ENCODE measurements at places on chromosomes 12 and 14.

- no peak for DNase-seq
Observed at GRCh38 chr12:31867292-31867691, 91.9 kb upstream of the RESF1 start.

- DNase-seq, result no peak
Observed at GRCh38 chr12:21300632-21301031, 34.1 kb downstream of the SLCO1A2 start.

DNA sequence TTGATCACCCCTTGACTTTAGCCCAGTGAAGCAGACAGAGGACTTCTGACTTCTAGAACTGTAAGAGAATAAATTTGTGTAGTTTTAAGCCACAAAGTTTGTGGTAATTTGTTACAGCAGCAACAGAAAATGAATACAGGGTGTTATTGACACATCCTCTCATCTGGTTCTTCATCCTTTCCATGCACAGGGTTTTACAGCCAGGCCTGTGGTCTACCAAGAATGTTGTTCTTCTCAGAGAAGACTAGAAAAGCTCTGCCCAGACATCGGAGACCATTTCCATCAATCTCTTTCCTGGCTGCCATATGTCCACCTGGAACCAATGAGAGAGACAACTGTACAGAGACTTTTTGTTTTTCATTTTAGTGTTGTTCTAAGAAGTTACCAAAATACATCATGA, 308.2 kb upstream of the AMIGO2 start:
- DNase-seq, result no peak

- peak; percentile 4 for DNase-seq
Observed at GRCh38 chr12:3777206-3777809, 24.4 kb upstream of the CRACR2A start.
